ENCODE measurements at places on chromosomes 5 and 9.

DNA sequence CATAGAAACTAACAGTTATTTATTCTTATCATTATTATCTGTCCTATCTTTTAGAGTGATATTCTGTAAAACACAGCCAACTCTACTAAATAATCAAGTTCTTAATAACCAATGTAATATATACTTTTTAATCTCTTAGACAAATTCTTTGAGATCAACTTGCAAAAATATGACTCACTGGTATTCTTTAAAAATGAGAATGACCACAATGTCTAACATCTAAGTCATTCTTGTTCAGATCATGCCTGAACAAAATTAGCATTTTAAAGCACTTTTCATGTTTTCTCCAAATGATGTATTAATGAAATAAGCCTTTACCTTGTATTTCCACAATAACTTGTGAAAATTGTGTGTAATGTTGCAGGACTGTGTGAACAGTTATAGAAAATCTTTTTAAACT, 356.9 kb upstream of the RGMB start:
- no peak for DNase-seq

DNA sequence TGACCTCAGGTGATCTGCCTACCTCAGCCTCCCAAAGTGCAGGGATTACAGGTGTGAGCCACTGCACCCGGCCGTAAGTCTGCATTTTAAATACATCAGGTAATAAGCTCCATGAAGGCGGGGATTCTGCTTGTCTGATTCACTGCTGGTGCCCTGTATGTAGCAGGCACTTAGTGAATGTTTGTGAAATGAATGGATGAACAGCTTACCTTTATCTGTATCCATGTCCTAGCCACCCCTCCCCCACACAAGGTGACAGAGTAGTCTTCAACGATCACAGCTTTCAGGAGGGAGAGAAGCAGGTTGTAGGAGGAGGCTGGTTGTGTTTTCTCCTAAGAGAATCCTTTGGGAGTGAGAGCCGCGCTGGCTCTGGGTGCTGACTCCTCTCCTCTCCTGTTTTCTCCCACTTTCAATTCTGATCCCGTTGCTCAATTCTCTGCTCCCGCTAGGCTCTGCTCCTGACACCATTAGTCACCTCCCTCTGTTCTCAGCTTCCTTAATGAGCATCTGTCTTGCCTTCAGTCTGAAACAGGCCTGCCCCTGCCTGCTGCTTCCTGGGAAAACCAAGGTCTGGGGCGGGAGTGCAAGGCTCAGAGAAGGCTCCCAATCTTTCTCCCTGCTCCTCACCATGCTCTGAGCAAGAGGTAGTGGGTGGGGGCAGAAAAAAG, 88.8 kb upstream of the CTNNA1 start:
- DNase-seq: no peak

DNA sequence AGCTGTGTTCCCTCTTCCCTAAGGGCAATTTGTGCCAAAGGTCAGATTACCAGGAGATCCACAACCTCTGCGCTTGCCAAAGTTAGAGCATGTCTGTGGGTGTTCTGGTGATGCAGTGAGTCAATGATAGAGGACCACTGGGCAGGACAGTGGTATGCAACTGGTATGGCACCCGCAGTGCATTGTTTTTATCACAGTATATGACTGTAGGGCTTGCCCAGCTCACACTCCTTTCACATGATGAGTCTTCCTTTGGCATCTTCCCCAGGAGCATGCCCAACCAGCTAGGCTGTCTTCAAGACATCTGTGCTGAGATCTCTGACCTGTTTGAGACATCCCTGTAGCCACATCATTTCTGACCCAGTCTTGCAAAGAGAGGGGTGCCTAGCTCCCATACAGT, 1650.0 kb upstream of the CDH6 start:
- no peak for DNase-seq

DNA sequence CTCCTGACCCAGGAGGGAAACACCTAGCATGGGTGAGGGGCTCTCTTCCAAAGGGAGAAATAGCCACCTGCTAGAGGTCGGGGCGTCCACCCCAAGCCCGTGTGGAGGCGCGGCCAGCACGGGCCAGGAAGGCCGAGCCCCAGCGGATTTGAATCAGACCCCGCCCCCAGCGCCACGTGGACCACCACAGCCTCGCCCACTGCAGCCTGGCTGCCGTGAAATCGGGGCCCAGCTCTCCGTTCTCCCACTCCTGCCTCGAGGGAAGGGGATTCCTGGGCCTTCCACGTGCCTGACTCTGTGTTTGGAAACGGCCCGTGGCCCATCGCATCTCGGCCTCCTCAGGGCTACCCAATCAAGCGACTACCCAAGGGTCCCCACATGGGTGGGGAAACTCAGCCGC, 31.6 kb downstream of the SLC6A18 start:
- DNase-seq: no peak

GRCh38 chr9:22574740-22575139, 128.1 kb downstream of the DMRTA1 start:
- DNase-seq: no peak

DNA sequence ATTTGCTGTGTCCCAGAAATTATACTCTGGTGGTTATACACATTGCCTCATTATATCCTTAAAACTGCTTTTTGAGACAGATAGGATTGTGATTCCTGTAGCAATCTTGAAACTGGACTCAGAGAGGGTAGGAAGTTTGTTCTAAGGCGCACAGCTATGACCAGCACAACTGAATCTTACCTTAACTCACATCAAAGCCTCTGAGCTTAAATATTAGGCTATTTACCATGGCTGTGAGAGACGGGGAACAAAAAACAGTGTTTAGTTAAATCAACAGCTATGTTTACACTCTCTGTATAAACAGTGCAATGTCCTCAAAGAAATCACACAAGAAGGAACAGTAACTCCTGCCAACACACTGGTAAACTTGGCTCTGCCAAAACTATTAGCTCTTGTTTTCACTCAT, 50.9 kb upstream of the TUT7 start:
- no peak for DNase-seq

- no peak for DNase-seq
Measured at GRCh38 chr9:74721696-74722660, 165.7 kb downstream of the TRPM6 start.

DNA sequence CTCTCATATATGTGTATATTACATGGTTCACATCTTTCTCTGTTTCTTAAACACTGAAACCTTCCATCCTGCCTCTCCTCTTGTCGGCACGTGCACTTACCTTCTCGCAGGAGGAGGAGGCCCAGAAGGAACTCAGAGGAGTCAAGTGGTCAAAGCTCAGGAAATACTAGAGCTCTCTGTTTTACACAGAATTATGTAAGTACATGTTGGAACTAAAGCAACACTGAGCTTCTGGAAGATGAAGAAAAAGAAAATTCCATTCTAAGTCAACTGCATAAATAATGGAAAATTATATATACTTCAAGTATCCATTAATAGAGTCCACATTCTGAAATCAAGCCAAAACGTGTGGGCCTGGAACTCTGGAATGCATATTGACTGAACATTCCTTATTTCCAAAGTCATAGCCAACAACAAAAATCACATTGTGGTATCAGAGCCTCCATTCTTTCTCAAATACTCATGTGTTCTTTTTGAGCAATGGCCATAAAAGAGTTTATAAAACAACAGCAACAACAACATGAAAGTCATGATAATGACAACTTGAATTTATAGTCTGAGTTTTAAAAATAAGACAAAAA, 121.5 kb upstream of the RAI14 start:
- DNase-seq: no peak

DNA sequence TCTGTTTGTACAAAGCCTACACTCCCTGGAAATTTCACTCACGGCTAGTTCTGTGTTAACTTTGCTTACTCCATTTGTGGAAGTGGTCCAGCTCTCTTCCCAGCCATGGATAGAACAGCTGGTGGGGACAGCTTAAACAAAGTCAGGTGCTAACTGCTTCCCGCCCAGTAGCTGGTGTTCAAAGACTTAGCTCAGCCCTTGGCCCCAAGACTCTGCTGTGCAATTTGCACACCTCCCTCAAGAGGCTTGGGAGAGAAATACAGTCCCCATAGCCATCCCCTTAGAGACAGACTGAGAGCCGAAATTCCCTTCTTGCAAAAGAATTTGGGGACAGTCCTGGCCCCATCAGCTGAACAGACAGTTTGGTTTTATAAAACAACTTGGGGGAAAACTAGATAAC, 73.8 kb upstream of the RAI14 start:
- DNase-seq: no peak

- DNase-seq: no peak
Measured at GRCh38 chr9:125985998-125986655, 239.0 kb downstream of the PBX3 start.

GRCh38 chr5:935510-936084, 42.9 kb downstream of the TRIP13 start:
- DNase-seq: no peak

DNA sequence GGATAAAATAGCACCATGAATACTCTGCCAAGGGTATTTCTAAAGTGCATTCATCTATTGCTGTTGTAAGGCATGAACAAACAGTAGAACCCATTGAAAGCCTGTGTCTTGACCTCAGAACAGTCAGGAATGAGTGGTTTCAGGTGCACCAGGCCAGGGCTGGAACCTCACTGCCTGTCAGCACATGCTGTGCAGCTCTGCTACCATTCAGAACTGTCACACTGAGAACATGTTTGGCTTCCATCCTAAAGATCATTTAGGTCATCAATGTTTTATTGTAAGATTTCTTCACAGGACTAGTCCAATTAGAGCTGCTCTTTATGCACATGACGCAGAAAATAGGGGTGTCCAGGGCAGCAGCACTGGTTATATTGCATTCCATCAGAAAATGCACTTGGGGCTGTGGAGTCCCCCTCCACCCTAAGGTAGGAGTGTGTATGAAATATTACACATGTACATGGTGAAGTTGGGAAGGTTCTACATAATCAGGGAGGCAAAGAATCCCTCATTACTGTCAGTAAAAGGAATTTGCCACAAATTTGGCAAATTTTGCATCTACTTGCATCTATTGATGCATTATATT, 408.0 kb downstream of the CTNND2 start:
- no peak for DNase-seq

- DNase-seq: no peak
Measured at GRCh38 chr5:96112703-96113102, 151.1 kb upstream of the ELL2 start.

- DNase-seq: no peak
Measured at GRCh38 chr5:175692996-175693710, 35.3 kb downstream of the HRH2 start.

DNA sequence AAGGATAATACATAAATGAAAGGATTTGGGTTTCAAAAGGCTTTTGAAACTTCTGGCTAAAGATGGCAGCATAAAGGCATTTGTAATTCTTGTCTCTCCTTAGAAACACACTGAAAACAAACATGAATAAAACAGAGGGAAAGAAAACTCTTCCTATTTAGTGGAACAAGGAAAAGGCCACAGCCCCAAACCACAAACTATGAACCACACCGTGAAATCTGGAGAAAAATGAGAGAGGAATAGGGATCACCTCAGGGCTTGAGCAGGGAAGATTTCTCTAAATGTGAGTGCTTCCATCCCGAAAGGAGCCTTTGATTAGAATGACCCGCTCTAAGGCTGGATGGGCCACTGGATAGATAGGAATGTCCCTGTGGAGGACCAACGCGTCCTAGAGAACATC, 119.6 kb downstream of the SEC61B start:
- DNase-seq: no peak

DNA sequence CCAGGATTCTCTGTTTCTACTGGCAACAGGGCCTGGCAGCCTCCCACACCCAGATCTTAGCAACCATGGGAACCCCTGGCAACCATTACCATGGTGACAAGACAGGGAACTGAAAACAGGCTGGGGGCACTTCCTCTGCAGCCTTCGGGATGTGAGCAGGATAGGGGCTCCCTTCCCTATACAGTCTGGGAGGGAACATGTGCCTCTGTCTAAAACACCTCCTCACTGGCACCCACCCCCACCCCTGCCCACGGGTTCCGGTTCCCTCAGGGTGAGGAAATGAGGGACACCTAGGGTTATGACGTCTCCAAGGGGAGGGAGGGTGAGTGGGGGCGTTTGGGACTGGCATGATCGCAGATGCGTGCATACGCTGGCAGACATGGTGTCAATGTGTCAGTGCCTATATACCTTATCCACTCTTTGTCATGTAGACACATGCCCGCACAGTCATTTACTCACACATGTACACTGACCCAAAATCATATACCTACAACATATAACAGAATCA, 3.0 kb upstream of the DNAJB5 start:
- no peak for DNase-seq

GRCh38 chr9:98479967-98480847, 224.8 kb upstream of the TBC1D2 start:
- no peak for DNase-seq

DNA sequence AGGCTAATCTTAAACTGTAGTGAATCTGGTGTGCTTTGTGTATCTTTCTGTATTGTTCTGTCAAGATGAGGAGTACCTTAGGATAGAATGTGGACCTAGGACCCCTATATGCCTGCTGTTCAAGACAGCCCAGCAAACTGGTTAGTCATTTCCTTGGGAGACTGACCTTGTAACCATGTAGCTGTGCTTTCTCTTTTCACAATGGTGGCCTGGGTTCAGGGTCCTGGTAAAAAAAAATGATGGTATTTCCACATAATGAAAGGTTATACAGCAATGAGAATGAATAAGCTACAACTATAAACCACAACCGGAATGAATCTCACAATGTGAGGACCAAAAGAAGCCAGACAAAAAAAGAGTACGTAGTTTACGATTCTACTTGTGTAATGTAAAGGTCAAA, 36.4 kb upstream of the F2RL1 start:
- no peak for DNase-seq

DNA sequence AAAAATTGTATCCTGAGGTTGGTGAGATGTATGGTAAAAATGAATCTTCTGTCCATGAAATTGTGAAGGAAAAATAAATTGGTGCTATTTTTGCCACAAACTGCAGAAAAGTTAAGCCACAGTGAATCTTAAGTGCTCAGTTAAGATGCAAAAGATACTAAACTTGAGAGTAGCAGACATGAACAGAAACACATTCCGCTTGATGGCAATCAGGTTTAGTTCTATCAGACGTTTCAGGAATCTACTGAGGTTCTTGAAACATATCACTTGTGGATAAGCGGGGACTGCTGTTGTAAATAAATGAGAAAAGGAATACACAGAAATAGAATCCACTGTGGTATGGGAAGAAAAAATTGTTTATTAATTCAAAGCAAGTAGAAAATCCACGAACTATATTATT, 311.2 kb upstream of the PRR16 start:
- no peak for DNase-seq

GRCh38 chr5:19713740-19714139, 274.3 kb downstream of the CDH18 start:
- DNase-seq: no peak

- DNase-seq: no peak
Measured at GRCh38 chr5:6551955-6552313, 80.9 kb downstream of the NSUN2 start.

- DNase-seq: no peak
Measured at GRCh38 chr5:177366528-177367322, 9.0 kb downstream of the RGS14 start.

All from activated CD4-positive, CD25-positive, alpha-beta regulatory T cell treated with anti-CD3 and anti-CD28 coated beads, Interleukin-2, amount 50 U/mL, for 16 hours (primary cell).